ENCODE measurements at places on chromosomes 11 and 22. TPM values are rescaled to one million over a fixed set of nuclear protein-coding genes. Genes with fewer than 3 reads are reported as not detected.

- DNase-seq, result no peak
Measured at GRCh38 chr11:95999711-96000406, 76.0 kb upstream of the MTMR2 start.

GRCh38 chr11:72378704-72379383, 55.5 kb downstream of the CLPB start:
- no peak for DNase-seq

DNA sequence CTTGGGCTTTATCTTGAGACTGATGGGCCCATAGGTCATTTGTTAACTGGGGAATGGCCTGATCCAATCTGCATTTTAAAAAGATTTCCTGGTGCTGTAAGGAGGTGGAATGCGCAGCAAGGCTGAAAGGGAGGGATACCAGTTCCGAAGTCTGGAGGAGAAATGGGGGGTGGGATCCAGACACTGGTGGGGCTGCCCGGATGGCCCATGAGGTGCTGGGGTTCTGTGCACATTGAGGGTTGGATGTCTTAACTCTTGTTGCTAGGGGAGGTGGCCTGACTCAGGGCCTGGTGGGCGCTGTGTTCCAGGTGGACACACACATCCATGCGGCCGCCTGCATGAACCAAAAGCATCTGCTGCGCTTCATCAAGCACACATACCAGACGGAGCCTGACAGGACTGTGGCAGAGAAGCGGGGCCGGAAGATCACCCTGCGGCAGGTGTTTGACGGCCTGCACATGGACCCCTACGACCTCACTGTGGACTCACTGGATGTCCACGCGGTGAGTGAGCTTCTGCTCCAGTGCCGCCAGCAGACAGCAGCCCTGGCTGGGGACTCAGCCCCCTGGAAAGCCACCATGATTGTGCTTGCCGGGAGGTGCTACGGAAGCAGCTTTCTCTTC, 38.1 kb downstream of the AMPD3 start:
- no peak for DNase-seq

GRCh38 chr11:79170321-79170720, 270.5 kb downstream of the TENM4 start:
- no peak for DNase-seq

- DNase-seq, result no peak
Measured at GRCh38 chr22:50143096-50143495, 27.4 kb upstream of the PANX2 start.

DNA sequence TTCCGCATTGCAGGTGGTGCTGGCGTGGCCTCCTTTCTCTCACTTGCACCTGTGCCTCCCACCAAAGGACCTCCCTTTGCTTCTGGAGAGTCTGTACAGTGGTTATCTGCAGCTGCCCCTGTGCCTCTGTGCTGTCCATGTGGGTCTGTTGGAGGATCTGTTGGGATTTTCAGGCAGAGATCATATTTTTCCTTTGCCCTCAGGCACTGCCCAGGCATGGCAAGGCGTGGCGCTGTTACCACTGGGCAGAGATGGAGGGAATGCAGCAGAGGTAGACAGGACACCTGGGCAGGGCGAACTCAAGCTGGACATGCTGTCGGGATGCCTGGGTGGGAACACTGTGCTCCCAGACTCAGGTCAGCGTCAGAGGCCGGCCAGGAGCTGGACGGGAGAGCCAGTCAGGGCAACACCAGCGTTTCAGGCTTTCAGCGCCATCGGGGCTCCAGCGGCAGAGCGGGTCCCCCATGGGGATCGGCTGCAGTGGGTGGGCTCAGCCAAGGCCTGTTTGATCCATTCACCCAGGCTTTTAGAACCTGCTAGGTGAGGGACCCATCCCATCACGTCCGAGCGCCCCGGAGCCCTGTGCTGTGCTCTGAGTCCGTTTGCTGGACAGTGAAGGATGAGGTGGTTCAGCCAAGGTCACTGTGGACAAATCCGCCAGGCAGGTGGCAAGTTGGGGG, 718.9 kb downstream of the BRD1 start:
- DNase-seq, result no peak

DNA sequence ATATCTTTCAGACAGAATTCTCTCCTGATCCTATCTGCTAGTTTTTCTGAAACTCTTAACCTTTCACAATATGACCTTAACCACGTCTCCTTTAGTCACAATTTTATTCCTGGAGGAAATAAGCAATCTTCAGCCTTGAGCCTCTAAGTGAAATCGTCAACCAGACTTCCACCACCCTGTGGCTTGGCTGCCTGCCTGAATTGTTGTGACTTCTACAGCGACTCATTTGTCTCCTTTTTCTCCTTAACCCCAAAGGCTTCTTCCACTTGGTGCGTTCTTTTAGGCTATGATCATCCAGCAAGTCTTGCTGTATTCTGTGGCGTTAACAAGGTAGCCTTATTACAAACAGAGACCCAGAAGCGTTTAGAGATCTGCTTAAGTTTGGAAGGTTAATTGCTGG, 535.1 kb upstream of the ARHGAP42 start:
- no peak for DNase-seq

- DNase-seq, result no peak
Measured at GRCh38 chr11:914747-915501, 4.3 kb upstream of the CHID1 start.

TMPRSS5 gene
- 1.8 TPM for polyA plus RNA-seq

DGAT2 gene
- 4.1 TPM for polyA plus RNA-seq

RIMBP3B gene
- polyA plus RNA-seq, result not detected

RAB38 gene
- polyA plus RNA-seq, result 19.5 TPM

All from left renal pelvis (tissue), 4 donors.